ENCODE measurements at places on chromosomes 12 and 14.

DNA sequence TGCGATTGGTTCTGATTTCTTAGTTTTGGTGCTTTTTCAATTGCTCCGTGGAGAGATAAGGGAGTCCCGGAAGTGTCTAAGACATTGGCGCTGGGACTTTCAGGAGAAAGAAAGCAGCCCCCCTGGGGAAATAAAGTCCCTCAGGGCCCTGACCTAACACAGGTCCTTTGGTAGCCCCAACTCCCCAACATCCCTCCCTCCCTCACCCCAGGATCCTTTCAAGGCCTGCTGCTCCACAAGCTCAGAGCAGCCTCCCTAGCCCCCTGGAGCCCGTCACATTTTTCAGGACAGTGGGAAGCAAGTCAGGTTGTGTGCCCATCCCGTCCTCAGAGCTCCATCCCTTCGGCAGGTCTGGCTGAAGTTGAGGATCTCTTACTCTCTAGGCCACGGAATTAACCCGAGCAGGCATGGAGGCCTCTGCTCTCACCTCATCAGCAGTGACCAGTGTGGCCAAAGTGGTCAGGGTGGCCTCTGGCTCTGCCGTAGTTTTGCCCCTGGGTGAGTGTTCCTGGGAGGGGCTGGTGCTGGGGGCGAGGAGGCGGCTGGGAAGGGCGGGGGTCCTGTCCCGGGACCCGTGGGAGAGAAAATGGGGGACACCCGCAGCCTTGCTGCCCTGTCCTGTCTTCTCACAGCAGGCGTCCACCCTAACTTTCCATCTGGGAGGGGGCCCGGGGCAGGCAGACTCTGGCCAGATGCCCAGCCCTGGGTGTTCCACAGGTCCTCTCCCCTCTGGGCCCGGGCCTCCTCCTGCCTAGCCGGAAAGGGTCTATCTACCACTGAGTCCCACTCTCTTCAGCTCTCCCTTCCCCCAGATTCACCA is 950 bp downstream of the IFI27 start:
- DNase-seq, result no peak

GRCh38 chr14:90630171-90630806 is 185.9 kb downstream of the TTC7B start:
- no peak for DNase-seq

DNA sequence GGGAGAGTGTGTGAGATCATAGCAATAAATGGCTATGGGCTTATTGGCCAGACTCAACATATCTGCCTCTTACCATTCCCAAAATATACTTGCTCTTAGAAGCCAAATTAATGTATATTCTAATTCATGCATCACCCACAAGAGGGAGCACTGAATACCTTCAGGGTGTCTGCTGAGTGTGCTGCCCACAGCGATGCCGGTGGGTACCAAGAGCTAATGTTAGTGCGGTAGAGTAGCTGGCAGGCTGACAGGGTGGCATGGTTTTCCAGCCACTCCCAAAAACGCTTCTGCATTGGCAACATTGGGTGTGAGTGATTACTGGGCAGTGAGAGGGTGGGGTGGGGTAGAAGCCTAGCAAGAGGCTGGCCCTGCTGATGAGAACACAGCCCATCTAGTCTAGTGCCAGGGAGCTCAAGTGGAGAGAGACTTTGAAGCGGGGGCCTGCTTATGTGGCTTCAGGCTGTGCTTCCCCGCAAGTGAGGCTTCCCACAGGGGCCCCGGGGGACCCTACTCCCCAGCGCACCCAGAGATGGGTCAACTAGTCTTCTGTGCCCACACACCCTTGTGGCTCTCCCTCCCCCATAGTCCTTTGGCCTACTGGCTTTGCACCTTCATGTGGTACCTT is 9.2 kb upstream of the PLEKHD1 start:
- DNase-seq, result no peak

DNA sequence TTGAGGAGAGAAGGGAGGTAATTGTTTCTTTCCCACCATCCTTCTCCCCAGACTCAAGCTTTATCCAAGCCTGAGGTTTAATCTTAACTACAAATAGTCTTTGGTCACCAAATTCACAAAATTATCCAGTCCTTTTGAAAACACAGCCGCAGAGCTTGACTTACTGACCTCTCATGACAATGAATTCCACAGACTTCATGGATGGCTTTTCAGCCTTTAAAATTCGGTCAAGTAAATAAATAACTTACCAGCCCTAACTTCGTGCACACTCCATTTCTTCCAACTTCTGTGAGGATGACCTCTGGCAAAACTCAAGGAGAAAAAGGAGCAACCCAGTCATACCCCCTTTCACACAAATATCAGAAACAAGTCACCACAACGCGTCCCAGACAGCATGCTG is 137.0 kb upstream of the CDKN3 start:
- DNase-seq, result no peak
